ENCODE measurements at places on chromosomes 6 and 20.

GRCh38 chr6:113971741-113972140, 793 bp upstream of the HDAC2 start:
- DNase-seq, result no peak

- DNase-seq, result no peak
Observed at GRCh38 chr6:38326837-38327236, 312.9 kb downstream of the BTBD9 start.

DNA sequence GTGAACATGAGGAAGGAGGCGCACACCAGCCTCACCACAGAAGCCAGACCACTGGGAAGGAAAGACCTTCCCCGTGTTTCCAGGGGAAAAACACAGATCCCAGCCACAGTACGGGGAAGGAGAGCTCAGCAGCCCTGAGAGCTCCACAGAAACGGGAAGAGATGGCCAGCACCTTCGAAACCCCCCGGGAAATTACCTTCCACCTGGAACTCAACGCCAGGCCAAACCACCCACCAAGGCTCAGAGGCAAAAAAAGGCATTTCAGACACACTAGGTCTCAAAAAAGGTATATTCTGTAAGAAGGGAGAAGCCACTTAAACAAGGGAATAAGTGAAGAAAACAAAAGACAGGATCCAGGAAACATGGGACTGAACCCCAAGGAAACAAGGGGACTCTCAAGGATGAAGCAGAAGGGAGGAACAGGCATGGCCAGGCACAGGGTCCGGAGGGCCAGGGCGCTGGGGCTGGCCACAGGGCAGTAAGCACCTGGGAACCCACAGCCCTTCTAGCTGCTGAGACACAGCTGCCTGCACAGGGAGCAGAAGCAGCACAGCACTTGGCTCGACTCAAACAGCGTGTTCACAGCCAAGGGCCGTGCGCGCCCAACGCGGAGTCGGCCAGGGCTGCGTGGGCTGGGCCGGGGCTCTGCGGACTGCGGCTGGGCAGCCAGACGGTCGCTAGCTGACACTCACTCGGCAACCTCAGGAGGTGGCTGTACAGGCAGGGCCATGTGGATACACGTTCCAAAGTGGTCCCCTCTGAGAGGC, 44.6 kb downstream of the TAF4 start:
- no peak for DNase-seq

DNA sequence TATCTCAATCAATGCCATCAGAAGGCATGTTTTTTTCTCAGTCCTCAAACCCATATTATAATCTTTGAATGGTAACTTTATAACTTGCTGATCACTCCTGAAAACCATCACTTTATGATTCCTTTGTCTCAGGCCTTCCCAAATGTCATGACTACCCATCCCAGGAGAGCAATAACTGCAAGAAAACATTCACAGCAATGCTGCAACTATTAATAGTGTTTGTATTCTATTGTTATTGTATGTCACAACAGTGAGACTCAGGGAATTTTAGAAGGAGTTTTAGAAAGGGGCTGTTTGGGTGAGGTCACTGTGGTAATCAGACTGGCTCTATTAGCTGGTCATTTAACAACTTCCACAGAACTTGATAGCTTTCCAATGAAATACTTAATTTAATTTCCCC, 301.4 kb upstream of the TBX18 start:
- no peak for DNase-seq

- DNase-seq, result no peak
Observed at GRCh38 chr20:36035745-36036144, 67.4 kb downstream of the CNBD2 start.

DNA sequence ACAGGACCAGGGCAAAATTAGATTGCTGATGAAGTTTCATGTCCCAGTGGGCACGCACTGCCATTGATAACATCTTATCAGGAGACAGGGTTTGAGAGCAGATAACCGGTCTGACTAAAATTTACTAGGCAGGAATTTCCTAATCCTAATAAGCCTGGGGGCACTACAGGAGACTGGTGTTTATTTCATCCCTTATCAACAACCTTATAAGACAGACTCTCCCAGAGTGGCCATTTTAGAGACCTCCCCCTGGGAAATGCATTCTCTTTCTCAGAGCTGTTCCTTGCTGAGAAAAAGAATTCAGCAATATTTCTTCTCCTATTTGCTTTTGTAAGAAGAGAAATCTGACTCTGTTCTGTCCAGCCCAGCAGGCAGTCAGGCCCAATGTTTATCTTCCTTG, 423.4 kb upstream of the IMPG1 start:
- no peak for DNase-seq

- no peak for DNase-seq
Observed at GRCh38 chr6:37920667-37921066, 101.1 kb downstream of the ZFAND3 start.

DNA sequence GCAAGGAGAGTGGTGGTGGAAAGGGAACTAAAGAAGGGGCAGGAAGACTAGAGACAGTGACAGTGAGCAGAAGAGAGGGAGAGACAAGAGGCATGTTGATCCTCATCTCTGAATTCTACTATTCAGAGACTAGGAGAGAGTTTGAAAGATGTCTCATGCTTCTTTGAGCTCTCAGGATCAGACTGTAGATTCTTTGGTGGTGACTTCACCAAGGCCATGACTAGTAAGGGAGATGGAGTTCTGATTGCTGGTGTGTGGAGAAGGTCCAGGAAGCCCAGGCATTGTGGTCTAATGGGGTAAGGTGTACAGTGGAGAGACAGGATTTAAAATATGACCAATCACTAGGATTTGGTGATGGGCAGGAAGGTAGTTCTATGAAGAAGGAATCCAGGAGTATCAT, 713 bp downstream of the WFDC9 start:
- no peak for DNase-seq

- DNase-seq, result no peak
Observed at GRCh38 chr6:44094403-44095242, 32.6 kb downstream of the MRPL14 start.

DNA sequence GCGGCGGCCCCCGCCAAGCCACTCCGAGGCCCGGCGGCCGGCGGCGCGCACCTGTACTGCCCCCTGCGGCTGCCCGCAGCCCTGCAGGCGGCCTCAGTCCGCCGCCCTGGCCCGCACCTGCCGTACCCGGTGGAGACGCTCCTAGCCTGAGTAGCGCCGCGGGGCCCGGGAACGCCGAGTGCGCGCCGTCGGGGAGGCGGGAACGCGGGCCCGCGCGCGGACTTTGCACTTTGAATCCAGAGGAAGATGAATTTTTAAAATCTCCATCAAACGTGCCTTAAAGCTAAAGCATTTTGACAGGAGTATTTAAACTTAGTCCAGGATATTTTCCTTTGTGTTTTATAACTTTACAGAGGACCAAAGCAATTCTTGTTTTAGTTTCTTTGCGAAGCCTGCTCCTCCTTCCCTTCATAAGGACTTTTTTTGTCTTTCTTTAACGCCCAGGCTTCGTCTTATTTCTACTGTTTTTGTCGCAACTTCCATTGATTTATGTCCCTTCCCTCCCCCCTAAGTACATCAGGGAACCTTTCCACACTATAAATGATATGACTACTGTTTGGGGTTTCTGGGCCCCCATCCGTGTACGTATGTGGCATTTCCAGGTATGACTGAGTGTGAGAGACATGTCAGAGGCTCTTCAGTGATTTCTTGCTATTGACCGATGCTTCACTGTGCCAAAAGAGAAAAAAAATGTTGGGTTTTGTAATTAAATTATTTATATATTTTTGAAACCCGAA, 2.0 kb downstream of the FOXQ1 start:
- DNase-seq, result no peak

GRCh38 chr6:28090917-28091586, 10.7 kb downstream of the ZNF165 start:
- no peak for DNase-seq

DNA sequence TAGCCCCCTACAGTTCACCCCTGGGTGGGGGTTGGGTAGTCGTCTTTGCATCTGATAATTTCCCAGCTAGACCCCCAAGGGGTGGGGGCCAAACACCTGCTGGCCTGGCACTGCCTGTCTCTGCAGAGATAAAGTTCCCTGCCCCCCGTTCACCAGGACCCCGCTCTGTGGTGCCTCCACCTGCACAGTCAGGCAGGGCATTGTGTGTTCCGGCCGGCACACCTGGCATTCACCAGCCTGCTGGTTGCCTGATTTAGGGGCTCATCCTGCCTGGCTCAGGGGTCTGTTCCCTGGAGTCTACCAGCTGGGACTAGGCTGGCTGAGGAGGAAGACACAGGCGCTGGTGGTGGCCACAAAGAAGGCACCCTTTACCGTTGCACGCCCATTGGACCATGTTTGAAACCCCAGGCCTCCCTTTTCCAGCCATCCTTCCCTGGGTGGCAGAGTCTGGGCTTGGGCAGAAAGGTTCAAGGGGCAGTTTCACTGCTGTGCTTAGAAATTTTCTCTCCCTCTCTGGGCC, 30.8 kb upstream of the SCRT2 start:
- no peak for DNase-seq

DNA sequence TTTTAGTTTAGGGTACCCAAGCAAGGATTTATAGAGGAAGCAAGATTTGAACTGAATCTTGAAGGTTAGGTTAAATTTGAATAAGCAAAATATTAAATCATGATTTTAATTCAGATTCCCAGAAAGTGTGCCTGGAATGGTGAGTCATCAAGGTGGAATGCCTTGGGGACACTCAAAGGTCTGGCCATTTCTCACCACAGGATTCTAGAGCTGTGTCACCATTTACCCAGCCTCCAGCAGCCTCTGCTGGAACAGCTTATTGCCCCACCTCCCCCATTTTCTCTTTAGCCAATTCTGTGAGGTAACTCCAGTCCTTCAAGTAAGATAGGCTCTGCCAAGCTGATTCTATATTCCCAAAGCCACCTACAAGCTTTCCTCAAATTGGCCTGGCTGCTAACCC, 181.4 kb downstream of the SIM1 start:
- DNase-seq, result no peak

- no peak for DNase-seq
Observed at GRCh38 chr6:12490351-12490903, 200.3 kb downstream of the EDN1 start.

- no peak for DNase-seq
Observed at GRCh38 chr6:159170333-159170672, 1.1 kb downstream of the FNDC1 start.

DNA sequence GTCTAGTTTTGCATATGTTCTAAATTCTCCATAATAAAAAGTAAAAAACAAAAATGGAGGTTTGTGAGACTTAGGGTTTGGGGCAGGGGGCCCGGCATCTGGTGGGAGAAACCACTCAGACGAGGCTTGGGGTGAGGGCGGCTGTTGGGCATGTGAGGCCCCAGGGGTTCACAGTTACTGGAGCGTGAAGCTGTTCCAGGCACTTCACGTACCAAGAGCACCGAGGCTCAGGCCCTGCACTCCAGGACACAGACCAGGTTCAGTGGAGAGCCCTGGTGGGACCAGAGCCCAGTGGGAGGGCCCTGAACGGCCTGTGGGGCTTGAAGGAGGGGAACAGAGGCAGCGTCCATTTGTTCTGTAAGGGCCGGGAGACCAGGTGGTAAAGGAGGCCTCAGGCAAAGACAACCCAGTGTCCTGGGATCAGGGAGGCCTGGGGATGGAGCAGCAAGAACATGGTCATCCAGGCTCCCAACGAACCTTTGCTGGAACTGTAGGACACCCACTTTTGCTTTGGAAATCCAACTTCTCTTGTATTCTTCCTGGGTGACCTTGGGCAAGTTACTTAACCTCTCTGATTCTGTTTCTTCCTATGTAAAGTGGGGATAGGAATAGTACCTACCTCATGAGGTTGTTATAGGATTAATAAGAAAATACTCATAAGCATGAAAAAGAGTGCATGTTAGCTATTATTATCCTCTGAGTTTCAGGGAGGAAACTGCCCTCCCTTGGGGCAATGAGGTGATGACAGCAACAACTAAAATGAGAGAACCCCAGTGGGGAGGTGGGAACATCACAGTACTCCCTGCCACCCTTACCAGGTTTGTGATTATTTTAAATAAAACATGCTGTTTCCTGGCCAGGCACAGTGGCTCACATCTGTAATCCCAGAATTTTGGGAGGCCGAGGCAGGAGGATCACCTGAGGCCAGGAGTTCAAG, 1.1 kb upstream of the FGD2 start:
- DNase-seq, result no peak

- no peak for DNase-seq
Observed at GRCh38 chr6:4265740-4266139, 130.4 kb upstream of the ECI2 start.

DNA sequence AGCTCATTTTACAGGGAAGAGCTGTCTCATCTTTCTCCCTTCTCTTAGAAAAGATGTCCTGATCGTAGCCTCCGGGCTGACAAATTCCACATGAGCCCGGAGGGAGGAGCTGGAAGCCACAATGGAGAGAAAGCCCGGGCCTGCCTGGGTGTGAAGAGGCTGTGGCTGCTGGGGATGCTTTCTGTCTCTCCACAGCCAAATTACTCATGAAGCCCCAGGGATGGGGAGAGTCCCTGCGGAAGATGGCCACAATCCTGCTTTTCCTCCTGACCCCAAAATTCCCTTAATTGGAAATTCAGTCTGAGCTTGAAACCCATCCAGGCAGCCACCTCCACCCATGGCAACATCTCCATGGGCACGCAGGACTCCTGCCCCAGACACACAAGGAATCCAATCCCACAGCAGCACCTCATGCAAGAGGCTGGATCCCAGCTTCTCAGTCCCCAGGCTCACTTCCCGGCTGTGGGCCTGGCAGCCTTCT, 32.4 kb downstream of the JPH2 start:
- no peak for DNase-seq

- no peak for DNase-seq
Observed at GRCh38 chr20:14838663-14839628, 501.5 kb upstream of the FLRT3 start.

- DNase-seq, result no peak
Observed at GRCh38 chr6:168165891-168166290, 86.9 kb upstream of the FRMD1 start.

DNA sequence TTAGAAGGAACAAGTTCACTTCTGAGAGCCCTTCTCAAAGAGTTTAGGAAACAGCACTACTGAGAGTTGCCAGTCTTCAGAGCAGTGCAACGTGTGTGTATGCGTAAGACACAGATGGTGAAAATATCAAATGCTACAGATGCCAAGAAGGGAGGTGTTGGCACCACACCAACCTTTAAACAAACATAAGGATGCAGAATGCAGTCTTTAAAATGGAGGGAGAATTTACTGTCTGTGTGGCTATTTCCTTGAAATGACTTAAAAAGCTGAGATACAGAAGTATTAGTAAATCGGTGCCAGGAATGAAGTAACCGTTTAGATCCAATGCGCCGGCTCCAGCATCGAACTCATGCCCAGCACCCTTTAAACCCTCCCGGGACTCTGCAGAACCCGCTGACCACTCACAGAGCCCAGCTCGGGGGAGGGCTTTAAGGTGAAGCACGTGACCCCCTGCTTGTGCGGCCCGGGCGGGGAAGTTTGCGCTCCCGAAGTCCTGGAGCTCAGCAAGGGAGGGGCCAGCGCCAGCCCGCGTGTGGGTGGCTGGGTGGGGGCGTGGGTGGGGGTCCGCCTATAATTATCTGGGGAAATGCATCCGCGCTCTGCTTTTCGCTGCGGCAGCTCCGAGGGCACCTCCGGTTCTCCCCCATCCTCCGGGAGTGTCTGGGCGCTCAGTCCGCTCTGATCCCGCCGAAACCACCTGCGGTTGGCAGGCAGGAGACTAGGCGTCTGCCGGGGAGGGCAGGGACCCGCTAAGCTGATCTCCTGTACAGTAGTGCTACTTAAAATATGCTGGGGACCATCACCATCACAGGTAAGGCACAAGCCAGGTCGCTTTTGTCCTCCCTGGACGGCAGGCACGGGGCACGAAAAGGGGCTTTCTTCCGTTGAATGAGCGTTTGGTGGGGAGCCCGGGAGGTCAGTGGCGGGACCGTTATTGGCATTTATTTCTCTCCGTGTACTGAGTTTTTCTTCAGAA, 66.0 kb downstream of the ZBTB2 start:
- DNase-seq, result no peak

Measured in stimulated activated CD8-positive, alpha-beta memory T cell treated with anti-CD3 and anti-CD28 coated beads, Interleukin-4, amount 100 ng/mL, for 1 hour (primary cell).